ENCODE measurements at places on chromosomes 11 and 22.
A peak's percentile ranks its signal among the peaks of the same experiment; 100 is the strongest.

DNA sequence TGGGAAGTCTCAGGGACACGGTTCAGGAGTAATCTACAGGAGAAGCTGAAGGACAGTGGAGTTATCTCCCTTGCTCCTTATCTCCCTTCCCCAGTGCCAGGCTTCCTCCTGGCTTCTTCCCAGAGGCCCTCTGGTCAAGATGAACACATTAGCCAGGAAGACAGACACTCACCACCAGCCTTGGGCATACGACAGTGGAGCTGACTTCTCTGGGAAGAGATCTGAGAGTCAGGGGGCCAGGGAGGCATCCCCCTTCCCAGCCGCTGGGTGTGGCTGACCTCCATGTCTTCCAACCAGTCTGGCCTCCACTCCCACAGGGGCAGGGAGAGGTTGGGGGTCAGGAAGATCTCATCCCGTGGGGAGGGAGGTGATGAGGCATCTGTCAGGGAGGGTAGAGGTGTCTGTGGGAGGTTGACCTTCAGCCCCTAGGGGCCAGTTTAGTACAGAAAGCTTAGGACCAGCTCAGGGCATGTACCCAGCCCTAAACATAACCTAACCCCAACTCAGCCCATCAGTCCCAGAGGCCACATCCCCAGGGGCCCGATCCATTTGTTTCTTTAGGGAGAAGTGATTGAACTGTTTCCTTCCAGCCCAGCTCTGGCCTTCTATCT, 12.7 kb downstream of the ROBO4 start:
- no peak for DNase-seq

DNA sequence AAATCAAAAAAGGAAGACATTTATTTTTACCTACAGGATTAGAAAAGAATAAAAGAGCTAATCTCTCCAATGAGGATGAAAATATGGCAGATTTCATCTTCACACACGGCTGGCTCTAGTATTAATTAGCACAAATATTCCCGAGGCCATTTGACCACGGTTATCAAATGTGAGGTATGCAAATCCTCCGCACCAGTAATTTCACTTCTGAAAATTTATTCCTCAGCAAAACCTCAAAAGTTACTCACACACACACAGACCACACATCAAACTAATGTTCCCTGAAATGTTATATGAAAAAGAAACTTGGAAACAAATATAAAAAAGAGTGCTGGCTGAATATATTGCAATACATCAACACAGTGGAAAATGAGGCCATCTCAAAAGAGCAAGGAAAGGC, 32.8 kb downstream of the CELSR1 start:
- no peak for DNase-seq

- no peak for DNase-seq
Measured at GRCh38 chr22:26550498-26551033, 38.3 kb upstream of the TFIP11 start.

DNA sequence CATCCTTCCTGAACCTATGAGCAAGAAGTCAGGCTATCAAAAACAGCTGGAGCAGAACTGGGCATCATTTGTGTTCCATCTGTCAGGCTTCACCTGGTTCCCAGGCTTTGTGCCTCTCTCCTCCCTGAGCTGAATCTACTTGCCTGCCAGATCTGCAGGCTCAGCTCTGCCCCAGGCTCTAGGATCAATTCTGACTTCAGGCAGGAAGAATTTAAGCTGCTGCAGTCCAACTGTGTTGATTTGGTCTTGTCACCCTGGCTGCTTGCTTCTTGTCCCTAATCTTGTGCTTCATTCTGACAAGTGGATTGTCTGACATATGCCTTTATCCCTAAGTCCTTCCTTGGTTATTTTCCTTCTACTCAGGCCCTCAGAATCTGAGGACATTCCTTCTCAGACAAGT, 31.6 kb upstream of the CADM1 start:
- no peak for DNase-seq

DNA sequence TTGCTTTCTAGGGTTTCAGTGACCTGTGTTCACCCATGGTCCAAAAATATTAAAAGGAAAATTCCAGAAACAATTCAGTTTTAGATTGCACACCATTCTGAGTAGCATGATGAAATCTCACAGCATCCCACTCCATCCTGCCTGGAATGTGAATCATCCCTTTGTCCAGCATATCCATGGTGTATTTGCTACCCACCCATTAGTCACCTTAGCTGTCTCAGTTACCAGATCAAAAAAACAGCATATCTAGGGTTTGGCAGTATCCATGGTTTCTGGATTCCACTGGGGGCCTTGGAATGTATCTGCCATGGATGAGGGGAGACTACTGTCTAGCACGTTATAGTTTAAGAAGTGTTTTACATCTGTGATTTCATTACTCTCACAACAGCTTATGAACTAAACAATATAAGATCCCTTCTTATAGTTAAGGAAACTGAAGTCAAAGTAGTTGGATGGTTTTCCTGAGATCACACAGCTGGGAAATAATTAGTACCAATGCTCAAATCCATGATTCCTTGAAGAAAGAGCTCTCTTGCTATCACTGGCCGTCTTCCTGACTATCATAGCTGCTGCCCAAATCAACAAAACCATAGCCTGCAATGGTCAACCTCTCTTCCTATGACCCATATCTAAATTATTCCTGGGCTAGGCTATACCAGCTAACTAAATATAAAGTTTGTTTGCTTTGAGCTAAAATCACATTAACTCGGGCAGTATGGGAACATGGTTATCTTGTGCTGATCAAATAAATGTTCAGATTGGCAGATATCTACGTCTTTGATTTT, 122.6 kb downstream of the MICAL2 start:
- no peak for DNase-seq

DNA sequence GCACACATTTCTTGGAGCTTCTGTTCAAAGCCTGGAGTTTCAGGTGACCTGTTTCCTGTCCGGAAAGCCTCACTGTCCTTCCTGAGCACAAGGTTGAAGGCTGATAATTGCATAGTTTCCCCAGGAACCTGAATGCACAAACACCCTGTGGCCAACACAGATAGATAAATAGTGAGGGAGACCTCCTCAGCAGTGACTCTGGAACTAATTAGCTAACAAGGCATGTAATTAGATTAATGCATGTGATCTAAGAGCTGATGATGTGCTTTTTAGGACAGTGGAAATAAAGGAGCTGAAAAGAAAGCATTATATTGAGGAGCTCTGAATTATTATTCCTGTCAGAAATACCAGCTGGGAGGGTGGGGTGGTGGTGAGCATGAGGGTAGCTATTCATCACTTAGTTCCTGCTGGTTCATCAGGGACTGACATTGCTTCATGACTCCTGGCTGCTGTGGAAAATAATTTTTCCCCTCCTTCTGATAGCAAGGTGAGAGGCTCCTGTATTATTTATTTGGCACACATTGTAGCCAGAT, 101.1 kb downstream of the NELL1 start:
- DNase-seq: no peak

- no peak for DNase-seq
Measured at GRCh38 chr11:126328444-126328843, 24.6 kb downstream of the DCPS start.

DNA sequence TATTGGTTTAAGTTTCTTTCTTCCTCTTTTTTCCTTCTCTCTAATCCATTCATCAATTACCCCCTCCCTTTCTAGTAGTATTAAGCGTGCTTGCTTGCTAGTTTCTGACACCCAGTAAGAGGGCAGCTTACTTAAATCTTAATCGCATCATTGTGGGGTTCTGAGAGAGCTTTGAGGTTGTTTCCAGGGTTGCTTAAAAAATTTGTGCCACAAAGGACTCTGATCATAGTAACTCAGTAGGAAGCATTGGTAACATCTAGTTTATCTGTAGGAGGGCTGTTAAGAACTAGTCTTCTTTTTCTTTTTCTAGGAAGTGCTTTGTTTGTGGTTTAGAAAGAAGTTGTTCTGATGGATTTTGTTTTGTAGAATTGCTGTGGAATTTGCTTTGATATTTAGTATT, 45.3 kb downstream of the TMEM135 start:
- DNase-seq: no peak

GRCh38 chr22:29195964-29196666, 9.6 kb upstream of the EMID1 start:
- DNase-seq: no peak

GRCh38 chr22:19505735-19506126, 18.5 kb downstream of the CLDN5 start:
- DNase-seq: no peak

DNA sequence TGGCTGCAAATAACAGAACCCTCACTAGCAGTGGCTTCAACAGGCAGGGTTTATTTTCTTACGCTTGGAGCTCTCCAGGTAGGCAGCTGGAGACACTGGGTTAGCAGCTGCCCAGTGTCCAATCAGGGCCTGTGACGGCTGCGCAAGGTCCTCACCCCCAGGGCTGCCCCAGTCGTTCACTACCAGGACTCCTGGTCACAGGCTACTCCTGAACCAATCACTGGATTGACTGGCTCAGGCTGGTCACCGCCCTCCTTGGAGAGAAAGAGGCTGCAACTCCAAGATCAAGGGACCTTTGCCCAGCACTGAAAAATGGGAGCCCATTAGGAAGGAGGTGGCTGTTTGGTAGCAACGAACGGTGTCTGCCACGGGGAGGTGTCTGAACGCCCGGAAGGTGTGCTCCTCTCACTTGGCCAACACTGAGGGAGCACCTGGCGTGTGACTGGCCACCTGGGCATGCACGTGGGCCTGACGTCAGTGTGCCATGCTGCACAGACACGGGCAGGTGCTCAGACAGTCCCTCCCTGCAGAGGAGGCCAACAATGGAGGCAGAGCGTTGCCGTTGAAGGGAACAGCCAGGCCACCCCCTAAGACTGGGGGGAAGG, 5.1 kb downstream of the ARSA start:
- DNase-seq: no peak

GRCh38 chr11:86660088-86660487, 12.3 kb downstream of the ME3 start:
- no peak for DNase-seq

GRCh38 chr22:45208993-45209838, 31.5 kb downstream of the KIAA0930 start:
- DNase-seq: no peak

- DNase-seq: no peak
Measured at GRCh38 chr22:22884888-22885840, 2.5 kb upstream of the IGLL5 start.

- no peak for DNase-seq
Measured at GRCh38 chr11:130979386-130979972, 63.2 kb upstream of the SNX19 start.

DNA sequence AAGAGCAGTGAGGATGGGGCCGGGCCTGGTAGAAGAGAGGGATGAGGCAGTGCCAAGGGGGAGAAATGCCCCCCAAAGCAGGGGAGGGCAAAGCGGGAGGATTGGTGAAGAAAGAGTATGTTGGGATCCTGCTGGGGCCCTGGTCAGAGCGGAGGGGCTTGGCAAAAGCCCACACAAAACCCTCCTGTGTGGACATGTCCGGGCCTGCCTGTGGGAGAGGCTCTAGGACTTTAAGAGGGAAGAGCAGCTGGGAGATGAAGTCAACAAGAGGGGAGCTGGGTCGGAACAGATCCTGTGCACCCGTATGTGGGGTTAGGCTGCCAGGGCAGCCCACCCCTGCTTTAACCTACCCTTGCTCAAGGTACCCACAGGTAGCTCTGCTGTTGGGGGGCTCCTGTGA, 25.8 kb downstream of the ART5 start:
- DNase-seq: no peak

- DNase-seq: peak; percentile 44
Measured at GRCh38 chr11:85694385-85694980, 8.5 kb upstream of the CCDC89 start.

DNA sequence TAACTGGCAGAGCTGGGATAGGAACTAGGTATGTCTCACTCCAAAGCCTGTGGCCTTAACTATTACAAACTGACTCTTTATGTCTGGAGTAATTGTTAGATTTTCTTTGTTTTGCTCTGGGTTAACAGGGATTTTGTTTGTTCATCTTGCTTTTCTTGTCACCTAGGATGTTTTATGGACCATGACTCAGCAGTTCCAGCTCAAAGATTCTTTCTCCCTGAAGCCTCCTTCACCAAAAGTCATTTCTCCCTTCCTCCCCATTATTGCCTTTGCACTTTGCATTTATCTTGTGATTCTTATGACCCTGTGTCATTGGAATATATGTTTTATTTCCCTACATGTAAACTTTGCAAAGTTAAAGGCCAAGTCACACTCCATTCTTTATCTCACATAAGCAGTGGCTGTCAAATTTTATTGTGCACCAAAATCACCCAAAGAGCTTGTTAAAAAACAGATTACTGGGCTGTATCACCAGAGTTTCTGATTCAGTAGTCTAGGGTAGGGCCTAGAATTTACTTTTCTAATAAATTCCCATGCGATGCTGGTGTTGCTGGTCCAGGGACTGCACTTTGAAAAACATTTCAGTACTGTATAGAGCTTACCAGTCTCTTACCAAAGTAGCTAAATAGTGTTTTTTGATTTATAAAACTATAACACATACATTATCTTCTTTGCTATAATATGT, 327.7 kb downstream of the DLG2 start:
- no peak for DNase-seq

DNA sequence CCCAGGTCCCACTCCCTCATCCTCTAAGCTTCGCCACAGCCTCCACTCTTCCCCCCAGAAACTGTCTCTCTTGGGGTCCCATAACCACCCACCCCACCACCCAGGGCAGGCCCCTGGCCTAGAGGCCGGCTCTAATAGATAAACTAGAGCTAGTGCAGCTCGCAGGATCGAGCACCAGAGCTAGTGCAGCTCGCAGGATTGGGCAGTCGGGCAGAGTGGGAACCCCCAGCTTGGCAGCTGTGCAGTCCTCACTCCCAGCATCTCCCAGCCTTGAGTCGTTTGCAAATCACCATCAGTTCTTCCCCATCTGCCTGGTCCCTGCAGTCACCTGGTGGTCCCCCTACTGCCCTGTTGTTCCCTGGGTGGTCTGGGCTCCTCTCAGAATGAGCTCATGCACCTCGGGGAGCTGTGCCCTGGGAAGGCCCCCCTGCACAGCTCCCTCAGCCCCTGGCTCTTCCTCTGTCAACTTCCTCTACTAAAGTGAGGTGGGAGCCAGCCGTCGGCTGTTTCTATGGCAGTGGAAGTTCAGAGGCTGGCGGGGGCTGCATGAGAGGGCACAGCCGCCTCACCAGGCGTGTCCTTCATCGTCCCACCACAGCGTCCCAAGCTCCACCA, 15.5 kb upstream of the SHANK2 start:
- no peak for DNase-seq

- DNase-seq: no peak
Measured at GRCh38 chr11:121929581-121929980, 186.4 kb downstream of the BLID start.
